MV-4-11 (cell line): ENCODE measurements at places on chromosomes 12 and 14.

DNA sequence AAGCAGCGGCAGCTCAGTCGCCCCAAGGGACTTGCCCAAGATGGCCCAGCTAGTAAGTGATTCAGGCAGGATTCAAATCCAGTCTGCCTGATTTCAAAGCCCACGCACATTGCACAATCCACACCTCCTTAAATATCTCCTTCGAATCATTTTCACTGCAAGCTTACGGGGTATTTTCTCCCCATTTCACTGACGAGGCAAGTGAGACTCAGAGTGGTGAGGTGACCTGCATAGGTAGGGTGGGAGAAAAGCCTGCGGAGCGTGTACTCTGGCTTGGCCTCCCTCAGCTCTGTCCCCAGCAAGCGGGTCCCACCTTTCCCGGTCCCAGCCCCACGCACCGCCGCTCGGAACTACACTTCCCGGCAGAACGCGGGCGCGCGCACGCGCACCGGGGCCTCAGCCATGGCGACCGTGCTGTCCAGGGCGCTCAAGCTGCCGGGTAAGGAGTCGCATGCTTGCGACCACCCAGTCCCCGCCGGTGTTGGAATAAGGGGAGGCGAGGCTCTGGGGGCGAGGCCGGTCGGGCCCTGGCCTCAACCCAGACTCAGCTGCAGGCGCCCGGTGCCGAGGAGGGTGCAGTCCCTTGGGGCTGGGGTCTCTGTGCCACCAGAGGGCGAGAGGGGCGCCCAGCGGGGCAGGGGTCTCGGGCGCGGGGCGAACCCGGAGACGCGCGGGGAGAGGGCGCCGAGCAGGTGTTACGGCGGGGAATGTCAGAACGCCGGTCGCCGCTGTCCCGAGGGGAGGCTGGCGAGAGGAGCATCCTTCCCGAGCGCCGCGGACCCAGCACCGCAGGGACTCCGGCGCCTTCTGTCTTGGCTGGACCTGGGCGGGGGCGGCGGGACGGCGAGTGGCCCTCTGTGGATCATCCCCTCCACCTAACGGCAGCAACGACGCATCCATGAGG is at the start of gene FAM234B:
TSS of gene FAM234B (plus strand) at position 380 of the 904 bp plus-strand sequence. CDS start at position 403, 23 bp downstream.
- DNase-seq = peak; percentile 61

DNA sequence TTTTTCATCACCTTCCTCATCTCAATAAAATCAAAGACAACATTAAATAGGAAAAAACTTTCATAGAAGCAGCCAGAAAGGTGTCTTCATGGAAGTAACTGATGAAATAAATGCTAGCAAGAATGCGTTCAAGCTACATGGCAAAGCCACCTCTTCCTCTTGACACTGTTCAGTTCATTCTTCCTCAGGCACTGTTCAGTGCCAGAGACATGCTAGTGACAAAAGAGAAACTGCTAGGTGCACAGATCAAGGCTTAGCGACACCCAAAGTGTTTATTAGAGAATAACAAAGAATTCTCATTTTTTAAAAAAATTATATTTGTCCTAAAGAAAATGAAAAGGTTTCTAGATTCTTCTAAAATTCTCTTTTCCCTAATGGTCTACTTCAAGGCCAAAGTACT is 7.2 kb downstream of the SLC11A2 start:
- DNase-seq = no peak

- no peak for DNase-seq
Observed at GRCh38 chr12:4302881-4303280, 18.1 kb upstream of the TIGAR start.

DNA sequence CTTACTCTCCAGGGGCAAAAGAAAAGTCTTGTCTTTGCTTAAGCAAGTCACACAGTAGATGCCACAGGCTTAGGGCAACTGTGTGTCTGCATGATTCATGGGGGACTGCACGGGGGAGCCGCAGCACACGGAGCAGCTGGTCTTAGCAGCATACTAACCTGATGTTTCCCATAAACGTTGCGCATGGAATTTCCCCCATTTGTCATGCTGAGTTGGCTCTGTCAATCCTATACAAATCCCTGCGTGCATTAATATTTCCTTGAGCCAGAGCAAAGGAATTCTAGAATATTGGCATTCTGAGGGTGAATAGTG is 71.2 kb downstream of the SAMD4A start:
- DNase-seq = no peak

DNA sequence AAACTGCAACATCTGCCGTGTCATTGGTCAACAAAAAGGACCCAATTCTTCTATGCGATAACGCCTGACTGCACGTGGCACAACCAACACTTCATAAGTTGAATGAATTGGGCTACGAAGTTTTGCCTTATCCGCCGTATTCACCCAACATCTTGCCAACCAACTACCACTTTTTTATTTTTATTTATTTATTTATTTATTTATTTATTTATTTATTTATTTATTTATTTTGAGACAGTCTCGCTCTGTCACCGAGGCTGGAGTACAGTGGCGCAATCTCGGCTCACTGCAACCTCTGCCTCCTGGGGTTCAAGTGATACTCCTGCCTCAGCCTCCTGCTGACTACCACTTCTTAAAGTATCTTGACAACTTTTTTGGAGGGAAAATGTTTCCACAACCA is 127.4 kb downstream of the RASSF9 start:
- DNase-seq = no peak

- no peak for DNase-seq
Observed at GRCh38 chr14:23296012-23296777, 6.5 kb downstream of the PPP1R3E start.

DNA sequence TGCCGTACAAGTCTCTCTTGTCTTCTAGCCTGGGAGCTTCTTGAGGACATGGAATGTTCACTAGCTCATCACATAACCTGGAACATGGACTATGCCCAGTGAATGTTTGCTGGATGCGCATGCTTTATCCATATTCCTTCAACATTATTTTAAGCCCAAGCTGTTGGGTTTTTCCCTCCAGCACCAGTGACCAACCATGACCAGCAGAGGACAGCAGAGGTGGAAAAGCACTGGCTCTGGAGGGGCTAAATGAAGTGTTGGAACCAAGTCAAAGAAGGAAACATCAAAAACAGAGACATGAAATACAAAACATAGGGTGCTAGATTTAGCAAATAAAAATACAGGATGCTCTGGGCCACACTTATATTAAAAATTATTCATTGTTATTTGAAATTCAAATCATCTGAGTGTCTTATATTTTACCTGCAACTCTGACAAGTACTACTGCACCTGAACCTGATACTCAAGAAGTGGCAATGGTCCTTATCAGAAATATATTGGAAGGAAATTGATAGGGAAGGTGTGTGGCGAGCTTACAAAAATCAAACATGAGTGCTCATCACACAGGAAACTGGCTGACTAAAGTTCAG is 23.1 kb upstream of the HELB start:
- DNase-seq = peak; percentile 59
